Globus pallidus (tissue), 1 donor: ENCODE measurements at places on chromosomes 4 and X.

DNA sequence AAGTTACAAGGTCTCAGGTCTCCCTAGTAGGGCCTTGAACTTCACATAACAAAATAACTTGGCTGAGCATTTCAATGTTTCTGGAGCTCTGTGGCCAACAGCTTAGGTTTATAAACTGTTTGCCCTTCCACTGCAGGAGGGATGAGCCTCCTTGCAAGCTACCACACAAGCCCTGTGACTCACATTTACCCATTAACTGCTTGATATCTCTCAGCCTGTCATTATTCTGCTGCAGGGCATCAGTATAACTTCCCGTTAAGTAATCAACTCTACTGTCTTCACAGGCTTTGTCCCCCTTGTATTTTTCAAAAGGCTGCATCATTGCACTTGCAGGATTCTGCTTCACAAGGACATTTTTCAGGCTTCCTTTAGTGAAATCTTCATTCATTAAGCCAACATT is 151.7 kb upstream of the CXCL13 start:
- DNase-seq, result no peak

GRCh38 chrX:114519524-114519923 is 64.4 kb upstream of the HTR2C start:
- DNase-seq, result no peak

DNA sequence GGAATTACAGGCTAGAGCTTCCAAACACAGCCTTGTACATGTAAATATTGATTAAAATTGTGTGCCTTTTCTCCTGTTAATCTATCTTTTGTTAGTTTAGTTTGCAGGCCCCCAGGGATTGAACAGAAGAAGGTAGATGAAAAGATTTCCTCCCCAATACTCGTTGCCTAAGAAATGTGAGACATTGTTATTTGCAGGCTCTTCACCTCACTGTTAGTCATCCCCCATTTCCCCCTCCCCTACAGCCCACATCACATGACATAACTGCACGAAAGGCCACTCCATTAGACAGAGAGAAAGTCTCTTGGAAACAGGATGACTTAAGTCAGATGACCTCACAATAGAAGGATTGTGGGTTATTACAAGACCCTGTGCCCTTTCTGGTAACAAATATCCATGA is 13.3 kb upstream of the MID1 start:
- DNase-seq, result peak; percentile 62

DNA sequence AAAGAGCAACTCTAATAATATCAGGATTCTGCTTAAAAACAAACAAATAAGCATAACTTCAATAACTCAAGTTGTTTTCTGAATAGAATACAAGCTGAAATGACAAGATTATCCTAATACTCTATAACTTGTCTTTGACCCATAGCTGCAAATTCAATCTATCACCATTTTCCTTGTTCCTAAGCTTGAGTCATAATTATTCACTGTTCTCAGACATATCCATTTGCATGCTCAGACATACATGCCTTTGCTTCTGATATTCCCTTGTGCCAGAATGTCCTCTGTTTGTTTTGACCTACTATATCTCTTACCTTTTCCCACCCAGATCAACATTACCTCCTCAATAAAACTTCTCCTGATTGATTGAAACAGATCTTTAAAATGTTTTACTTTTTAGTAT is 109.7 kb downstream of the SNCA start:
- DNase-seq, result no peak

- no peak for DNase-seq
These were observed 76.8 kb downstream of the ENOX2 start for GRCh38 chrX:130826249-130826648.

GRCh38 chrX:9911487-9911886 is 55.7 kb upstream of the CLDN34 start:
- no peak for DNase-seq

- no peak for DNase-seq
These were observed 1956.2 kb upstream of the AGA start for GRCh38 chr4:179398414-179398813.
